Activated CD8-positive, alpha-beta T cell treated with anti-CD3 and anti-CD28 coated beads, Interleukin-2, amount 10 ng/mL, durations not matched to agents 7 days and 5 days (primary cell): ENCODE measurements at places on chromosomes 7 and 10.

GRCh38 chr7:128839751-128840177, 9.6 kb downstream of the FLNC start:
- DNase-seq, result no peak
- H3K27me3 ChIP-seq, result no peaks in the 10 kb centered on the region
- no peaks in the 10 kb centered on the region for H3K36me3 ChIP-seq
- H3K4me1 ChIP-seq, result peaks cover 1% of the 10 kb centered on the region
- no peak overlapping the region for H3K4me3 ChIP-seq

GRCh38 chr10:119687192-119688032, 36.2 kb downstream of the BAG3 start:
- H3K36me3 ChIP-seq, result no peaks in the 10 kb centered on the region
- H3K27me3 ChIP-seq, result no peaks in the 10 kb centered on the region
- peak overlapping the region; percentile 53 for H3K27ac ChIP-seq
- H3K4me3 ChIP-seq, result no peak overlapping the region
- DNase-seq, result no peak

- no peaks in the 10 kb centered on the region for H3K36me3 ChIP-seq
- no peaks in the 10 kb centered on the region for H3K4me1 ChIP-seq
- no peaks in the 10 kb centered on the region for H3K27me3 ChIP-seq
- no peak overlapping the region for H3K4me3 ChIP-seq
- DNase-seq, result no peak
- H3K27ac ChIP-seq, result no peak overlapping the region
Measured at GRCh38 chr10:20396701-20397100, 500.4 kb downstream of the NEBL start.

- H3K4me3 ChIP-seq, result no peak overlapping the region
- no peak for DNase-seq
- H3K4me1 ChIP-seq, result no peaks in the 10 kb centered on the region
- H3K36me3 ChIP-seq, result no peaks in the 10 kb centered on the region
- no peak overlapping the region for H3K27ac ChIP-seq
Measured at GRCh38 chr10:28508304-28508925, 24.5 kb upstream of the WAC start.

DNA sequence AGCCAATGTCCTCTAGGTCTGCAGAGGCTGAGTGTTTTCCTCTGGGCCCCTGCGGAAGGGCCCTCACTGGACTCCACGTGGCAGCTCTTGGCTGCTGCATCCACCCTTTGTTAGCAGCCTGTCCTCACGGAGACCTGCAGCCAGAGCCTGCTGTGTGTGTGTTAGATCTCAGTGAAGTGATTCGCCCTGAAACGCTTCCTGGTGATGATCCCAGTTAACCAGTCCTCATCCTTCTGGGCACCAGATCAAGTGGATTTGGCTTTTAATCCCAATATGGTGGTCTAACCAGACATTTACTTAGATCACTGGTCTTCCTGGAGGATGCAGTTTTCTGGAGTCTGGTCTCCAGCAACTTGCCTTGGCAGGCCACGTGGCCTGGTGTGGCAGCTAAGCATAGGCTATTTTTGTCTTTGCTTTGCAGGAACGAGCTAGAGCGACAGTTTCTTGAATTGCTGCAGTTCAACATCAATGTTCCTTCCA, 39.5 kb upstream of the GJD4 start:
- DNase-seq, result no peak
- peak overlapping the region; percentile 9 for H3K27ac ChIP-seq
- H3K36me3 ChIP-seq, result peaks cover 20% of the 10 kb centered on the region
- H3K4me3 ChIP-seq, result no peak overlapping the region
- H3K27me3 ChIP-seq, result no peaks in the 10 kb centered on the region

GRCh38 chr7:13933536-13933935, 55.9 kb downstream of the ETV1 start:
- no peak overlapping the region for H3K4me3 ChIP-seq
- no peaks in the 10 kb centered on the region for H3K27me3 ChIP-seq
- no peak for DNase-seq
- H3K36me3 ChIP-seq, result no peaks in the 10 kb centered on the region

DNA sequence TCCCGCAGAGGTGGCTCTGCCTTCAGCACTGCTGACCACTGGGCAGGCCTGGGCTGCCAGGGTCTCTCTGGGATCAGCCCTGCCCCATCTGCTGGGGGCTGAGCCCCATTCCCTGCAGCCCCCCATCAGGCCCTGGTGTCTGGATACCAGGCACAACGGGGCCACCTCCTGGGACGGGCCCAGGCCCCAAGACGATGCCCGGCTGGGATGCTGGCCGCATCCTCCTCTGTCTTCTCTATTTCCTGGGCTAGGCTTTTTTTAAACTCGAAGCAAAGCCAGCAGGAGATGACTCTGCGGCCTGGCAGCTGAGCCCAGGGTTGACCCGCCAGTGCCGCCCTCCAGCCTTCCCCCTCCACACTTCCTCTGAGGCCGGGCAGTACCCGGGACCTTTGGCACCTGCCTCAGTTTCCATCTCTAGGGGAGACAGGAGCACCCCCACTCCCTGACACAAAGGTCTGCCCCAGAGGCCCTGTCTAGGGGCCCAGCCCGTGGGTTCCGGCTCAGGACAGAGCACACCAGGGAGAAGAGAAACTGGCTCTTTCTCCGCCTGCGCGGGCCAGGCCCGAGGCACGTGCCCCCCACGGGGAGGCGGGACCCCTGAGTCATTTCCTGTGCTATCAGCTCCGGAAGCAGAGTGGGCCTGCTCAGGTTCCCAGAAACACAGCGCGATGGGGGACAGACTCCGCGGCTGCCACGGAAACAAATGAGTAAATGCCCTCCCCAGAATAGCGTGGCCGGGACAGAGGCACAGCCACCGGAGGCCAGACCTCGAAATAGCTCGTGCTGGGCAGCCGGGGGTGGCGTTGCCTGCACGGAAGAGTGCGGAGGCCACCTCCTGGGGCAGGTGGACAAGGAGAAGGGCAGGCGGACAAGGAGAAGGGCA, 84.6 kb upstream of the PDGFA start:
- peaks cover 42% of the 10 kb centered on the region for H3K36me3 ChIP-seq
- H3K27me3 ChIP-seq, result no peaks in the 10 kb centered on the region
- H3K27ac ChIP-seq, result peak overlapping the region; percentile 100
- peak; percentile 97 for DNase-seq
- peak overlapping the region; percentile 92 for H3K4me3 ChIP-seq
- peaks cover 75% of the 10 kb centered on the region for H3K4me1 ChIP-seq

GRCh38 chr7:47215640-47216039, 366.3 kb downstream of the TNS3 start:
- no peak overlapping the region for H3K27ac ChIP-seq
- no peak overlapping the region for H3K4me3 ChIP-seq
- no peaks in the 10 kb centered on the region for H3K36me3 ChIP-seq
- peaks cover 22% of the 10 kb centered on the region for H3K4me1 ChIP-seq
- no peak for DNase-seq

DNA sequence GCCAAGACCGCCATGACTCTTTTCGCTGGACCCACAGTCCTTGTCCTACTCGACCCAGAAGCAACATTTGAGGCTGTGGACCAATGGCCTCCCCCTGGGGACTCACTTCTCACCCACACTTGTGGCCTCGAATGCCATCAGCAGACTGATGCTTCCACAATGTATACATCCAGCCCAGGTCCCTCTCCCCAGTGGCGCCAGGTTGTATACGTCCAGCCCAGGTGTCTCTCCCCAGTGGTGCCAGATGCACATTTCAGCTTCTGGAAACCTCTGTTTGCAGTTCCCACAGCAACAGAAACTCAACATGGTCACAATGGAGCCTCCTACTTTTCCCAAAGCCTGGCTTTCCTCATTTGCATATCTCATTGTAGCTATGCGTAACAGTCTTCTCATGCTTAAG, 210.5 kb upstream of the RNF32 start:
- no peaks in the 10 kb centered on the region for H3K4me1 ChIP-seq
- no peaks in the 10 kb centered on the region for H3K27me3 ChIP-seq
- no peak overlapping the region for H3K27ac ChIP-seq
- no peak for DNase-seq
- no peaks in the 10 kb centered on the region for H3K36me3 ChIP-seq
- H3K4me3 ChIP-seq, result no peak overlapping the region

- H3K27me3 ChIP-seq, result peaks cover 5% of the 10 kb centered on the region
- no peak overlapping the region for H3K4me3 ChIP-seq
- H3K36me3 ChIP-seq, result no peaks in the 10 kb centered on the region
- peaks cover 9% of the 10 kb centered on the region for H3K4me1 ChIP-seq
Measured at GRCh38 chr10:78520737-78521430, 487.2 kb downstream of the RPS24 start.

GRCh38 chr7:19772306-19772705, 1.1 kb downstream of the TMEM196 start:
- DNase-seq, result no peak
- H3K27me3 ChIP-seq, result peaks cover 20% of the 10 kb centered on the region
- H3K4me1 ChIP-seq, result no peaks in the 10 kb centered on the region
- no peak overlapping the region for H3K27ac ChIP-seq

- DNase-seq, result no peak
- H3K4me1 ChIP-seq, result peaks cover 55% of the 10 kb centered on the region
- peak overlapping the region; percentile 84 for H3K27ac ChIP-seq
- H3K36me3 ChIP-seq, result peaks cover 2% of the 10 kb centered on the region
Measured at GRCh38 chr10:110211465-110211843, 4.0 kb downstream of the MXI1 start.

- DNase-seq, result no peak
- no peaks in the 10 kb centered on the region for H3K4me1 ChIP-seq
- H3K27me3 ChIP-seq, result no peaks in the 10 kb centered on the region
- no peak overlapping the region for H3K4me3 ChIP-seq
Measured at GRCh38 chr7:1845536-1846311, 175.6 kb downstream of the ELFN1 start.

GRCh38 chr7:13742811-13743210, 246.7 kb downstream of the ETV1 start:
- no peak overlapping the region for H3K27ac ChIP-seq
- H3K4me1 ChIP-seq, result no peaks in the 10 kb centered on the region
- no peak for DNase-seq
- no peaks in the 10 kb centered on the region for H3K36me3 ChIP-seq

DNA sequence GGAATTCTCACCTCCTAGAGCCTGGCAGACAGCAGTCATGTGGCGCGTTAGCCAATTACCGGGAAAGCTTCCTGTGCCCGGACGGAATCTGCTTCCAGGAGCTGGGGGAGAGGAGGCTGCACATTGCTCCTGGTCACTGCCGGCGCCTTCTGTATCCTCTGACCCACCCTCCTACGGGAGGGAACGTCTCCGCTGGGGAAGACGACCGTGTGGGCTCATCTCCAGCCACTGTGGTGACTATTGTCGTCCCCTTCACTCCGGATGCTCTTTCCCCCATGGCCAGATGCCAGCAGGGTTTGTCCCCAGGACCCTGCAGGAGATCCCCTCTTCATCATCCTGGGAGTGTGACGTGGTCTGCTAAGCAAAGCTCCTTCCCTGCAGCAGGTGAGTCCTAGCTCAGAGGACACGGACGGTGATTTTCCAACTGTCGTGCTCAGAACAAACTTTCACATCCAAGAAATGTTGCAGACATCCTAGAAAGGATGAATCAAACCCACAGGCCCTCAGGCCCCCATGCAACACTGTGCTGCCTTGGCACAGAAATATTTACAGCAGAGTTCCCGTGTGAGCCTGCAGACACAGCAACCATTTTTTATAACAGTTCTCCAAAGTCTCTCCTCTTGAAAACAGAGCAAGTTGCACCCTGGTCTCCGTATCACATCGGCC, 29.6 kb upstream of the FAM20C start:
- H3K36me3 ChIP-seq, result no peaks in the 10 kb centered on the region
- no peaks in the 10 kb centered on the region for H3K4me1 ChIP-seq
- H3K27me3 ChIP-seq, result no peaks in the 10 kb centered on the region
- no peak for DNase-seq
- no peak overlapping the region for H3K27ac ChIP-seq

DNA sequence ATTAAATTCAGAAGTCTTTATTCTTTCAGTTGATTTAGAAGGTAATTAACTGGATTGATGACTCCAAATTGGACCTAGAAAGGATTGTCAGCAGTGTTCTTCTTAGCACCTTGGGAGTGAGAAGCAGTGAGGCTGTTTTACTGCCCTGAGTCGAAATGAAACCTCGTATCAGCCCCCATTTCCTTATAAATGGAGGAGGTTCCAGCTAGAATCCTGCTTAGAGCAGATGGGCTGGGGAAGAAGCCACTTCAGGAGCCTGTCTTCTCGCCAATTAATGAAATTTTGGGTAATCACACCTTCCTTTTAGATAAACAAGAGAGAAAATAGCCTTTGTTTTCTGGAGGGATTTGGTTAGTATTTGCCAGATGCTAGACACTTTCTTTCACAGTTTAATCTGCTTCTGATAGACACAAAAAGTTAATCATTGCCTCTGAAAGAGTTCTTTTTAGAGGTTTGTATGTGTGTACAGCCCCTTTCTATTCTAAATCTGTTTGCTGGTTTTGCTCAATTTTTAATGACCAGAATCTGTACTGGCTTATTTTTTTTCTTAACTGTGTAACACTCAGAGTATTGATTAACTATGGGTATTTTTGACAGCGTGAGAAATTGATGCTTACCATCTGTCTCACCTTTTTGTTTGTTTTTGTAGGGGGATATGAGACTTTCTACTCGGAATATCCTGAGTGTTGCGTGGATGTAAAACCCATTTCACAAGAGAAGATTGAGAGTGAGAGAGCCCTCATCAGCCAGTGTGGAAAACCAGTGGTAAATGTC, 4.6 kb downstream of the DUSP5 start:
- peak overlapping the region; percentile 97 for H3K4me3 ChIP-seq
- no peak for DNase-seq
- peak overlapping the region; percentile 85 for H3K27ac ChIP-seq
- peaks cover 86% of the 10 kb centered on the region for H3K4me1 ChIP-seq

DNA sequence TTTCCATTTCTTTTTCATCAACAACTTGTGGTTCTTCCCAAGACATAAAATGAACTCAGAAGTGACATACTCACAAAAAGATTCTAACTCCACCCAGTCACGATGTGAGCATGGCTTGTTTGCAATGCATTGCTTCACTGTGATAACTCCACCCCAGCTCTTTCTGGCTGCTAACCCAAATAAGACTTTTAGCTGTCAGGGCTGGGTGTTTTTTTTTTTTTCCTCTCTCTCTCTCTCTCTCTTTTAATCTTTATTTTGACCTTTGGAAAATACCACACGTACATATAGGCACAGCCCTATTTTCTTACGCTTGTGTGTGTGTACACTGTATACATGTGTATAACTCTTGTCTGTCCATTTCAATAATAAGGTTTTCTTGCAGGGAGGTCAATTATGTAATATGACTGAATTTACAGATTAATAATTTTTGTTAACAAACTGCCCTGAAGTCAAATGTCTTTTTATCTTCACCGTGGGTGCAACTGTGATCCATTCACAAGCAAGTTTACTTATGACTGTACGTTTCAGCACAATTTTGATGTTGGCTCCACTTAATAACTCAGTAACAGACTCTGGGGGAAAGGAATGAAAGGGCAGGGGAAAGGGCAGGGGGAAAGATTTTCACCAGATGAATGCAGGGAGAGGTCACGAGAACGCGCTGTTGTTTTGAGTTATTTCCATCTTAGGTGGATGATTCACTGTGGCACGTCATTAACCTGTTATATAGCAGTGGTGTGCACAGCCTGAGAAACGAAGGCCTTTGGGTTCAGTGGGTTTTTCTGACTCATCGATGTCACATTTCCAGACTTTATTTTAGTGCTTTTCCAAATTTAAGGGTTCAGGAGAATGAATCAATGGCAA, 49.1 kb downstream of the APBB1IP start:
- peak overlapping the region; percentile 65 for H3K4me3 ChIP-seq
- peaks cover 38% of the 10 kb centered on the region for H3K36me3 ChIP-seq
- H3K4me1 ChIP-seq, result peaks cover 56% of the 10 kb centered on the region
- peak; percentile 79 for DNase-seq
- H3K27me3 ChIP-seq, result no peaks in the 10 kb centered on the region
- H3K27ac ChIP-seq, result peak overlapping the region; percentile 95

- H3K36me3 ChIP-seq, result no peaks in the 10 kb centered on the region
- no peaks in the 10 kb centered on the region for H3K4me1 ChIP-seq
- H3K4me3 ChIP-seq, result no peak overlapping the region
- H3K27me3 ChIP-seq, result peaks cover 26% of the 10 kb centered on the region
- no peak overlapping the region for H3K27ac ChIP-seq
- no peak for DNase-seq
Measured at GRCh38 chr10:123888256-123888655, 3.4 kb downstream of the CPXM2 start.

- H3K4me1 ChIP-seq, result peaks cover 17% of the 10 kb centered on the region
- DNase-seq, result no peak
- H3K27me3 ChIP-seq, result no peaks in the 10 kb centered on the region
Measured at GRCh38 chr7:2049111-2049781, 183.5 kb downstream of the MAD1L1 start.
